Activated CD4-positive, alpha-beta memory T cell treated with anti-CD3 and anti-CD28 coated beads for 36 hours (primary cell): ENCODE measurements at places on chromosomes 12 and 14. TPM values are rescaled to one million over a fixed set of nuclear protein-coding genes. Genes with fewer than 3 reads are reported as not detected.
A peak's percentile ranks its signal among the peaks of the same experiment; 100 is the strongest.

- DNase-seq, result no peak
These were observed 62.5 kb upstream of the PRICKLE1 start for GRCh38 chr12:42652048-42652447.

The PEX5 gene
- total RNA-seq, result 27.9 TPM

The TMEM179 gene
- total RNA-seq, result not detected

DNA sequence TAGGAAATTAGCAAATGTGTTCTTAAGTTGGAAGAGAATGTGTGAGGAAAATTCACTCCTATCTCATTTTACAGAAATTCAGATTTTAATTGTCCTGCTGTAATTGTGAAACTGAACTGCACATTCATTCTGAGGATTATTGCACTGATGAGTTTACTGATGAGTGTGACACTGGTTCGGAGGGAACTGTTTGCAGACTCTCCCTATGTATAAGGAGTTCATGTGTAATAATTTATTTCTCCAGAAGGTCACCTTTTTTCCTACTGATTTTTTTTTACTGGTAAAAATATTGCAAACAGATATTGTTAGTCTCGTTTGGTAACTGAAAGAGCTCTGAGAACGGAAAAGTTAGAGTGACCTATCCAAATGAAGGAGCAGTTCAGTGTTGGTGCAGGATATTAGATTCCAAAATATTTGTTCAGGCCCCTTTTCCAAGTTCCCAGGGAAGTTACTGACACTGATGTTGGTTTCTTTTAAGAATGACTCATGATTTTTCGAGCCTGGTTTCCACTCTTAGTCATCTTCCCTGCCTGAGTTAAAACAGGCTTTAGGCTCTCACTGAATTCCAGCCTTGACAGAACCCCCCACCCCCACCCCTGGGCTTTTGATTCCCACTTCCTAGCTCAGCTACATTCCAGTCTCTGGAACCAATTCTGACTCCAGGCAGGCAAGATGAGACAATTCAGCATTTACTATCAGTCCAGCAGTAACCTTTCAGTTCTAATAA lies 18.4 kb downstream of the ANO6 start:
- DNase-seq, result peak; percentile 22

DNA sequence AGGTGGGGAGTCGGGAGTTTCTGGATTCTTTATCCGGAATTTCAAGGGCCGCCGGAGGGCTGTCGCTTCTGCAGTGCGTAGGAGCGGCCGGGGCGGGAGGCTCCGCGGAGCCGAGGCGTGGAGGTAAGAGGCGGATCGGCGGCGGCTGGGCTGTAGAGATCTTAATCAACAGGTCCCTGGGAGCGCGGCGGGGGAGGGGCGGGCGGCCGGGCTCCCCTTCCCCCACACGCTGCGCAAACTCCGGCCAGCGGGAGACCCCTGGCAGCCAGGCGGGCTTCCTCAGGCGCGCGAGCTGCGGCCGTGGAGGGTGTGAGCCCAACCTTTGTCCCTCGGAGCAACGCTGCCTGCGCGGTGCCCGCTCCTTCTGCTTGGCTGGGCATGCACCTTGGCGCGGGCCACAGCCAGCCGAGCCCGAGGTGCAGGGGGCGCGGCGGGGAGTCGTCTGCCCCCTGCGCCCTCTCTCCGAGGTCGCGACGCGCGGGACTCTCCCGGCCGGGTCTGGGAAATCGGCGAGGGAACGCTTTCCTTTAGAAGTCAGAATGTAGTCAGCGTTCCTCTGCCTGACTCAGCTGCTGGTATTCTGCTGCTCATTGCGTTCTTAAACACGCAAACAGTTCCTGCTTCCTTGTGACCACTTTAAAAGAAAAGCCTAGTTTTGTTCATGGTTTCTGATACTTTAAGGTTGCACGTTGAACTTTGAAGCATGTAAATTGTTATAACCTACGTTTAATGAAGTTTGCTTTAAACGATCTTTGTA lies at the start of gene PALS1:
TSS of gene PALS1 (plus strand) at position 25 of the 757 bp plus-strand sequence. CDS start 37,736 bp downstream, outside the sequence.
- peak; percentile 67 for DNase-seq

GRCh38 chr12:40127408-40127807 lies 21.5 kb upstream of the SLC2A13 start:
- no peak for DNase-seq

GRCh38 chr12:25800101-25800500 lies 158.4 kb upstream of the RASSF8 start:
- no peak for DNase-seq
